Muscle of arm (tissue), 14 donors: ENCODE measurements at places on chromosomes 4 and X.

DNA sequence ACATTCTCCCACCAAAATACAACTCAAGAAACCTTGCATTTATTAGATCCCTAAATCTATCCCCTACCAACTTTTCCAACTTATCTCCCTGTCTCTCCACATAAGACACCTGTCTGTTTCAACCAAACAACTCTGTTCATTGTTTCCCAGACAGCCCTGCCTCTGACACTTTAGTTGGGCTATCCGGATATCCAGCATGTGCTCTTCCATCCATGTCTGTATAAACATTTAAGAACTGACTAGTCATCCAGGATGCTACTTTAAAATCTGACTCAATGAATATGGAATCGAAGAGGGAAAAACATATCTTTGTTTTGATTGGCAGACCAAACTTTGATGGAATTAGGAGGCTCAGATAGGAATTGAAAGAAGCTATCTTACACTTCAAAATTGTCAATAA lies 143.2 kb upstream of the DCAF8L1 start:
- no peak for DNase-seq

- DNase-seq, result no peak
Measured at GRCh38 chr4:150289198-150289597, 211.0 kb downstream of the DCLK2 start.

DNA sequence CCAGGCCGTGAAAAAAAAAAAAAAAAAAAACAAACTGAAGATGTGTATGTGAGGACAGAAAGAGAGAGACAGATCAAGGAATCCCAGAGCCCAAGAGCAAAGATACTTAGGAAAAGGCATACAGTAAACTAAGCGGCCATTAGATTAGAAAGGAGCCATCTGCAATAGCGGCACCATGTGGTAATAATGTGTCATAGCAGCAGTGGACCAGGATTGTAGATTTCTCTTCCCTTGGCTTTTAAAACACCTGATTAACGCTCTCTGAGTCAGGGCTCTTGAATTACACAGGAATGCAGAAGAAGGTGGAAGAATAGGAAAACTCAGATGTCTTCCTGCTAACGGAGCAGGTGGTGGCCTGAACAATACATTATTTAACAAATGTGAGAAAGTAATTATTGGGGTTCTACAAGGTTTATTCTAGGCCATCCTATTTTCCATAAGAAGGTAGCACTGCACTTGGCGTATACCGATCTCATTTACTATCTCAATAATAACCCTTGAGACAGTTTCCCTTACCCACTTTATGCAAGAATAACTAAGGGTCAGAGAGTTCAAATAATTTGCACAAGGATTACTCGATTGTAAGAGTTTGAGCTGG lies 182.7 kb downstream of the KCNIP4 start:
- peak; percentile 29 for DNase-seq

GRCh38 chr4:127849505-127850234 lies 31.0 kb upstream of the PLK4 start:
- DNase-seq, result no peak

DNA sequence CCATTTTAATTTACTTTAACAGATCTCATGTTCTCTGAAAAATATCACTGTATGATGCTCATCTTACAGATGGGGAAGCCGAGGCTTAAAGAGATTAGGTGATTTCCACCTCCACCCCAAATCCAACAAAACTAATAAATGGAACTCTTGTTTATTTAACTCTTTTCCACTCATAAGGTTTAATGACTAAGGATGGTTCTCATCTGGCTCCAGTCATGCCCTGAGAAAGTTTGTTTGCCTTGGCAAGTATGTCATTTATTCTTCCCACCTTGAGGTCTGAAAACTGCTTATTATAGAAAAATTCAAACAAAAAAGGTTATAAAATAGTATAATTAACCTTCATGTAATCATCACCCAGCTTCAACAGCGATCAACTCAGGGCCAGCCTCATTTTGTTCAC lies 56.3 kb downstream of the PPEF2 start:
- DNase-seq, result no peak

DNA sequence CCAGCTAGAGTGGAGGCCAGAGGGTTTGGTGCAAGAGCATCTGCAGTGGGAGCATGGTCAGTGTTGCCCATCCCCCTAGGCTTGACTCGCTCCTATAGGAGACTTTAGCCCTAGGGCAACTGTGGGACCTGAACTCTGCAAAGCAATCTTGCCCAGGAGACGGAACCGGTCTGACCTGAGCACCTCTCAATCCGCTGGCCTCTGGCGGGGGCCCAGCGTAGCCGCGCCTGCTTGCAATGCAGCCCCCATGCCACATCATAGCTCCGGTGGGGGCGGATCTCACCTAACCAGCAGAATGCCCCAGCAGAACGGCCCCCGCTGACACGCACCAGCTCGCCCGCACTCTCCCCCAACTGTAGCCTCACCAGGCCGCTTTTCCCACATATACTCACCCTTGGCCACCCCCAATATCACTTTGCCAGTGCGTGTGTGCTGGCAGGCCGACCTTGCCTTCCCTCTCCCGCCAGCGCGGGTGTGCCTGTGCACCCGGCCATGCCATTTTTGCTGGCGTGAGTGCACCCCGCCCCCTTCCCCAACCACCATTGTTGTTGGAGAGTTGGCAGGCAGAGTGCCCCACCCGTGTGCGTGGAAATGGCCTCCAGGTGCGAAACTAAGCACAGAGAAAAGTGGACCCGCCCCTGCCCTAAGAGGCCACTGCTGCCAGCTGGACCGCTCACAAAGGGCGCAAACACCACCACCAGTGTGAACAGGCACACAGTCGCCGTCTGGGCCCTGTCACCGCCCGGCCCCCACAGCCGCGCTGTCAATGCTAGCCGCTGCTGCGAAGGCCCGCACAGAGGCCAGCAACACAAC lies 5.8 kb downstream of the BEX4 start:
- DNase-seq, result no peak

DNA sequence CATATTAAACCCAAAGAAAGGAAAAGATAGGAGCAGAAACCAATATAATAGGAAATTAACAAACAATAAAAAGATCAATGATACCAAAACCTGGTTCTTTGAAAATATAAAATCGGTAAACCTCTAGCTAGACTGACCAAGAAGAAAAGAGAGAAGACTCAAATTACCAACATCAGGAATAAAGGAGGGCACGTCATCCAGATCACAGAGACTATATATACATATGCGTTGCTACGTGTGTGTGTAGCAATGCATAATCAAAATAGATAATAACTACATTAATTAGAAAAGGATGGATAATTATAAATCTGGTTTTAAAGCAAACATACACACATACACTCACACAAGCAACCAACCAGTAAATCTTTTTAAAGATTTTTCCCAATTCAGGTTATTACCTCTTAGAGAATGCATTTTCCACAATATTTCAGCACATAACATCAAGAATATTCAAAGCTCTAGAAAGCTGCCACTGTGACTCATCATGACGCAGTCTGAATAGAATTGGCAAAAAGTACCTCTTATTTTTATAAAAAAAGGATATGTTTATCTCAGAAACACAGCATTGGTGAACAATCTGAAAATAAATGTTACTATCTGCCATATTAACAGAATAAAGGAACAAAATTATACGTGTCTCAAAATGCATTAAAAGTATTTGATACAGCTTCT lies 41.4 kb upstream of the USP9X start:
- DNase-seq, result no peak

DNA sequence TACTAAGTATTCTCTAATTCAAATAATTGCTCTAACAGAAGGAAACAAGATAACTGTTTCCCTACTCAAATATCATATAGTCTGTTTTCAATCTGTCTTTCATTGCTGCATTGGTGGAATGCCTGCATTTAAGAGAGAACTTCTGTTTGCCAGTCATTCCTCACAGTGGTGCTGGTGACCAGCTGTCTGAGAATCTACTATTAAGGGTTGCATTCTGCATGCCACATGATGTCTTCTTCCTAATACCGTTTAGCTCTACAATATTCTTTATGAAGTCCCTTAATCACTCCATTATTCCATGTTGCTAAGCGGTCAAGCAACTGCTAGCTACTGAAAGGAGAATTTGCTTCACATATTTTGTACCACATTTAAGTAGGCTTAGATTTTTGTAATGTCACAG lies 167.1 kb upstream of the CENPE start:
- DNase-seq, result no peak

DNA sequence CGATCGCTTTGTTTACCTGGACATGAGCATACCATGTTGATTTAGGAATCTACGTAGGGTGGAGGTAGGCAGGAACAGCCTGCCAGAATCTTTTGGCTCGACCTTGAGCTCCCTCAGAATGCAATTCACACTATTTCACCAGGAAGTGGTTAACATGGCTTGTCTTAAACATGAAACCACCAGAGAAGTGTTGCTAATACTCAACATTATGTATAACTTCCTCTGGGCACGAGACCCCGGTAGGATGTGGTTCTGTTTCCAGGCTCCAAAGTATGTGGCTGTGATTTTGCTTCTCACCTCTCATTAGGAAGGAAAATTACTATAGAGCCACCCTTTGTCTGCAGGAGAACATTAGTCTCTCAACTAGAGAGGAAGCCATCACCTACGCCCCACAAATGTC lies 59.0 kb upstream of the VCX3B start:
- DNase-seq, result no peak

DNA sequence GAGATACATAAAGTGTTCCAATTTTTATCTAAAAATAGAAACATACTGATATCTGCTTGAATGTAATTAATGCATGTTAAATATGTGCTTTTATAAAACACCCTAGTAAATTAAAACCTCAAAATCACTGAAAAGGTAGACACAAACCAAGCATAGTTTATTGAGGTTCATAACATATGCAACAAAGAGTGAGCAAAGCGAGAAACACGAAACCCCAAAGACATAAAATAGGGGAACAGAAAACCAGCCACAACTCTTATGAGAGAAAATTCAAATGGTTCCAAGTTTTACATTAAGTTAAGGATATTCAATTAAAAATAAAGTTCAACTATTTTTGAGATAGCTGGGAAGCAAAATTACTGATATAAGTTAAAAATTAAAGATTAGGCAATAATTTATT lies 336.4 kb upstream of the AGA start:
- no peak for DNase-seq

DNA sequence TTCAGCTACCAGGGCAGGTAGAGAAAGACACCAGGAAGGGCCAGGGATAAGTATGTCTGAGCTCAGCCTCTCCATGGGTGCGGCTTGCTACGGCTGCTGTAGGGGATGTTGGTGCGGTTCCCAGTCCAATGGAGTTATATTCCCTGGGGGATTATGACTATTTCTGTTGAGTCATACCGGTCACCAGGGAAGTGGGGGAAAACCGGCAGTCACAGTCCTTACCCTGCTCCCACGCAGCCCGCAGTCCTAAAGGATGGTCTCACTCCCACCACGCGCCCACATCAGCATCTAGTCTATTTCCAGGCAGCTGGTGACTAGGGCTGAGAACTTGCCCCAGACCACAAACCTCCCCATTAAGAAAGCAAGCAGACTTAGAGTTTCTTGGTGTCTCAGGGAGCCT lies 191.6 kb downstream of the VEGFC start:
- no peak for DNase-seq

GRCh38 chrX:84118315-84118714 lies 69.7 kb downstream of the RPS6KA6 start:
- no peak for DNase-seq

DNA sequence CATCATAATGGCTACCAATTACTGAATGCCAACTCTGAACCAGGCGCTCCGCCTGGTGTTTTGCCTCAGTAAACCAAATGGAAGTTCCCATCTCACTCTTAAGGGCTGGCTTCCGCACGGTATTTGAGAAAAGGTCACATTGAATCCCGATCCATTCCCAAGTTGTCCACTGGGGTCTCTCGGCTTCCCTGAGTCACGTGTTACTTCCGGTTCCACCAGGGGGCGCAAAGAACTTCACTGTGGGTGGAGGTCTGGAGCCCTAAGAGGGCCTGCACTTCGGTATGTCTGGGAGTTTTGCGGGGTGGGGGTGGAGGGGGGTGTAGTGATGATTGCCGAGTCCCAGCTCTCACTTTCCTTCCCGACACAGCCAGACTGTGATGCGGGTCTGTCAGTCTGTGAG lies 13.4 kb upstream of the NHS start:
- no peak for DNase-seq

DNA sequence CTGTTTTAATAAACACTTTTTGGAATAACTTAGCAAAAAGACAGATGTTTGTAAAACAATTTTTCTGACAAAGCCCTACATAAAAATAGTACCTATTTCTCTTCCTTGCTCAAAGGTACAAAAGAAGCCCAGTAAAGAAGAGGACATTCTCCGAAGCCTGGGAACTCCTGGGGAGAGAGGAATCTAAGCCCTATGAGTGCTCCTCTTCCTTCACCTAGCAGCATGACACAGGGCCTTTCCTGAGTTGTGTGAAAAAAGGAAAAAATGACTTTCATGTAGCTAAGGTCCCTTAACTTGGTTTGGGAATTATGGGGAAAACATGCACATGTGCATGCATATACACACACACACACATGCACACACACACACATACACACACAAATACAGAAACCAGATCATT lies 586.9 kb downstream of the TMA16 start:
- no peak for DNase-seq

DNA sequence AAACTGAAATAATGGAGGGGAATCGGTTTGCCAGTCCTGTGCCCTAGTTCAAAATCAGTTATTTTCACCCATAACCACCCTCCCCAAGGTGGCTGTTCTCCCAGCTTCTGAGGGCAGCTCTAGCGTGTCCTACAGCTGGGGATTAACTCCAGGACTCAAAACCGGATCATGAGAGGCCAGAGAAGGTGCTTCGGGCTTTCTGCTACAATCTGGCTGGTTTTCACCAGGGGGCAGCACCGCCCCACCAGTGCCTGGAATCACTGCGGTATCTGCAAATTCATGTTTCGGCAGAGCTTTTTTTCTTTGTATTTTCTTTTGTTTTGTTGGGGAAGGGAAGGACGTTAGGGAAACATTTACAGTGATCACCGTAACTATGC lies 28.4 kb downstream of the PDHA1 start:
- peak; percentile 65 for DNase-seq

DNA sequence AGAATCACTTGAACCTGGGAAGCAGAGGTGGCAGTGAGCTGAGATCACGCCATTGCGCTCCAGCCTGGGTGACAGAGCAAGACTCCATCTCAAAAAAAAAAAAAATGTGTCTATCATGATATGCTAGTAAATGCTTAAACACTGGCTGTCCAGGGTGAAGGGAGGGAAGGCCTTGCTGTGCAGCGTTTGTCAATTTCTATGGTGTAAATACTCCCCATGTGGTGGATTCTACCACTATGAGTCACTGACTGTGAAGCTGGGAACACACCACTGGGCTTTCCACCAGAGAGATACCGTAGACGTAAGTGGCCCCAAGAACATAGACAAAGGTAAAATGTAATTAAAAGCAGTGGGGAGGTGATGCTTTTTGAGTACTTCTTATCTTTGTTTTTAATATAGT lies 51.3 kb upstream of the LEF1 start:
- DNase-seq, result no peak

- no peak for DNase-seq
Measured at GRCh38 chrX:14946606-14947155, 73.5 kb downstream of the MOSPD2 start.

DNA sequence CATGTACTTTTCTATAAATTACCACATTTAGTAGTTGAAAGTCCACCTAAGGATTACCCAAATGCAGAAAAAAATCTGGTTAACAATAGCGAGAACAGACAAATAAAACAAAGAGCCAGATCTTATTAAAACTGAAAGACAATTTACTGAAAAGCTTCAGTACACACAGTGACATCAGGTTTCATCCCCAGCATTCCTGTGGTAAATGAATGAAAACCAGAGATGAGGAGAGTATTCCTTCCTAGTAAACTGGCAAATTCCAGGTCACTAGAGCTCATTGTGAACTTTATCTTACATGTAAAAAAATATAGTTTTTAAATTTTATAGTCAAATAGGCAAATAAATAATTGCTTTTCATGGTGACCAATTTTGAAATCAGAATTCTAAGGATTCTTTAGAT lies 1290.5 kb downstream of the ADGRL3 start:
- no peak for DNase-seq

- peak; percentile 74 for DNase-seq
Measured at GRCh38 chr4:81040012-81040659, 9.6 kb downstream of the BMP3 start.
